ENCODE measurements at places on chromosomes 3 and 15.
A peak's percentile ranks its signal among the peaks of the same experiment; 100 is the strongest.

- no peak for DNase-seq
Observed at GRCh38 chr3:107465064-107465631, 57.6 kb upstream of the BBX start.

DNA sequence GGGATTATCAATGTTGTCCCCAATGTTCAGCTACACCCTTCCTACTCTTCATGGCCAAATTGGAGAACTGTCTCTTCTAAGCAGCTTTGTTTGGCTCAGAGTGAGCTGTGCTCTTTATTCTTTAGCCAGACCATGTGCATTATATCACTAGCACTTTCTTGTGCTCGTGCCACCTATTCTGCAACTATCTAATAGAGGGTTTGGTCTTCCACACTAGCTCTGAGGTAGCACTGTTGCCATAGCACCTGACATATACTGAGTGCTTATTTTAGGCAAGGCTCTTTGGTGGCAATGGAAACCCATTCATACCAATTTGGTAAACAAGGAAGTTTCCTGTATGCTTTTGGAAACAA is 394.3 kb upstream of the C2CD4B start:
- no peak for DNase-seq

GRCh38 chr15:41983221-41983620 is 10.9 kb upstream of the EHD4 start:
- DNase-seq, result no peak

GRCh38 chr15:83854950-83855707 is 201.2 kb downstream of the ADAMTSL3 start:
- no peak for DNase-seq

GRCh38 chr3:53850895-53851294 is 4.5 kb downstream of the IL17RB start:
- no peak for DNase-seq

DNA sequence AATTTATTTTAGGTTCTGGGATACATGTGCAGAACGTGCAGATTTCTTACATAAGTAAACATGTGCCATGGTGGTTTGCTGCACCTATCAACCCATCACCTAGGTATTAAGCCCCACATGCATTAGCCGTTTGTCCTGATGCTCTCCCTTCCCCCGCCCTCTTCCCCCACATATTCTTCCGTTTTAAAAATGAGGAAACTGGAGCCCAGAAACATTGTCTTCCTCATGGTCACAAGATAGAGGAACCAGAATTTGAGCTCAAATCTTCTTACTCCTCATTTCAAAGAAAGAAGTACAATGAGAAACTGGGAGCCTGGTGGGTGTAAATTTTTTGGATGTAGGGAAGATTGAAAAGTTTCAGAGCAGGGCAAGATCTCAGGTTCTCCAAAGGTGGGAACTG is 56.1 kb upstream of the USP3 start:
- no peak for DNase-seq

- no peak for DNase-seq
Observed at GRCh38 chr3:170107941-170108340, 70.1 kb downstream of the GPR160 start.

- DNase-seq, result peak; percentile 26
Observed at GRCh38 chr3:161371441-161372320, at the start of gene SPTSSB. Gene SPTSSB, minus strand, starts transcription at chr3:161371517. Its CDS starts 25,194 bp downstream, at chr3:161346323.

DNA sequence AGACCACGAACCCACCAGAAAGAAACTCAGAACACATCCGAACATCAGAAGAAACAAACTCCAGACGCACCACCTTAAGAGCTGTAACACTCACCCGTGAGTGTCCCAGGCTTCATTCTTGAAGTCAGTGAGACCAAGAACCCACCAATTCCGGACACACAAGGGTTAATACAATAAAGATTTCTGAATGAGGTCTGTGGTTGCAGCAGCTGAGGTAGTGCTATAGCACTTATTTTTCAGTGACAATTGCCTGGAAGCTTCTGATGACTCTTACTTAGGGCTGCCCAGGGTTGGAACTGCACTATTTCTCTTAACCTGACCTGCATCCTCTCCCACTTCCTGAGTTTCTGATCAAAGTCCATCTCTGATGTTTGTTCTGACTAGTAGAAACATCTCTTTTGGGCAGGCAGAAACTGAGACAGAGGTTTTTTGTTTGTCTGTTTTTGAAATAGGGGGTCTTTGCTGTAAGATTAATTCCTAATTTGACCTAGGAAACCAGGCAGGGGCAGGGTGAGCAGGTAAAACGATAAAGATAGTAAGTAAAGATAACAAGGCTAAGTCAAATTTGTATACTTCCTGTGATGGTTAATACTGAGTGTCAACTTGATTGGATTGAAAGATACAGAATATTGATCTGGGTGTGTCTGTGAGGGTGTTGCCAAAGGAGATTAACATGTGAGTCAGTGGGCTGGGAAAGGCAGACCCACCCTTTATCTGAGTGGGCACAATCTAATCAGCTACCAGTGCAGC is 169.1 kb downstream of the GAP43 start:
- DNase-seq, result peak; percentile 8

DNA sequence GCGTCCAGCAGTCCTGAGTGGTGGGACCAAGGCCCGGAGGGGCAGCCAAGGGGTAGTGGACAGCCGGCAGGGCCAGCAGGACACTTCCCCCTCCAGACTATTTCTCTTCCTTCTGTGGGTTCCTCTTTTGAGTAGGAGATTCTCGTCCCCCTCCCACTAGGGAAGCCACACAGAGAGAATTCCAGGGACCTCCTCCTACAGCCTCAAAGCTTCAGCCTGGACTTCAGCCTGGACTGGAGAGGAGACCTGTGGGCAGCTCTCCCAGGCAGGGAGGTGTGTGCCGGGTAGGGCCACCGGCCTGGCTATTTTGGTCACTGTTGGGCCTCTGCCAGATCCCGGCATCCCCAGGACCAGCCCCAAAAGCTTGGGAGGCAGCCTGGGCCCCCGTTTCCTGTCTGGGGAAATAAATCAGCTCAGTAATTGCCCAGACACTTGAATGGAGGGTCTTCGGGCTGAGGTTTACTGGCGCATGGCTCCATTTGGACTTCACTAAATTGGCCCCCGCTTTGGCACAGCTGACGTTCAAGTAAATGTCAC is 1.3 kb downstream of the SLC6A6 start:
- DNase-seq, result no peak

GRCh38 chr3:175346573-175347356 is 487.6 kb downstream of the NAALADL2 start:
- DNase-seq, result no peak

GRCh38 chr15:89835176-89835564 is 20.5 kb upstream of the ANPEP start:
- no peak for DNase-seq

GRCh38 chr3:58719684-58720083 is 53.1 kb upstream of the FAM3D start:
- DNase-seq, result no peak

DNA sequence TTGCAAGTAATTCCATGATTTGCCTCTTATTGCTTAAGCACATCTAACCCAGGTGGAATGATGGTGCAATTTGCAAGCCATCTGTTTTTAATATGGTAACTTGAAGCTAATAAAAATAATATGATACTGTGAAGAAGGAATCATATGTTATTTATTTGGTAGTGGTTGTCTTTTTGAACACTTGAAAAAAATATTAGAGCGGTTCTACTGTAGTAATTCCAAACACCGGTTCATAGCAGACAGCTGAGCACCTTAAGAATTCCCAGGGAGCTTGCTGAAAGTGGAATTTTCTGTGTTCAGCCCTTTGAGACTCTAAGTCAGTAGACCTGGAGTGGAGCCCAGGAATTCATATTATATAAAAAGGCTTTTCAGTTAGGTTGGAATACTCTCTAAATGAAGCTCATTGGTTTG is 687.4 kb downstream of the EDEM1 start:
- DNase-seq, result no peak

GRCh38 chr3:183560607-183561006 is 5.1 kb upstream of the KLHL6 start:
- DNase-seq, result no peak

GRCh38 chr3:95399585-95399984 is 1336.7 kb downstream of the NSUN3 start:
- DNase-seq, result no peak

- DNase-seq, result no peak
Observed at GRCh38 chr3:165839296-165840076, 2.3 kb upstream of the BCHE start.

DNA sequence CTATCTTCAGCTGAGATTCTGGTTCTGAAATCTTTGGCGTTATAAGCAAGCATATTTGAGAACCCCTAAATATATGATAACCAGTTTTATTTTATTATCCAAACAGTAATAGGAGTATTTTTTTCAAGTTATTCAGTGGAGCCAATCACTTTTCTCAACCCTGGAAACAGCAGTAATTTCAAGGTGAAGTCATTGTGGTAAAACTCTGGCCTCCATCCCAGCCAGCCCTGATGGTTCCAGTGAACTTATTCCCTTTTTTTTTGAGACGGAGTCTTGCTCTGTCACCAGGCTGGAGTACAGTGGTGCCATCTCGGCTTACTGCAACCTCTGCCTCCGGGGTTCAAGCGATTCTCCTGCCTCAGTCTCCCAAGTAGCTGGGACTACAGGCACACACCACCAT is 545.4 kb upstream of the IL12A start:
- DNase-seq, result no peak

GRCh38 chr3:53320697-53321096 is 26.6 kb downstream of the DCP1A start:
- DNase-seq, result no peak

- DNase-seq, result peak; percentile 88
Observed at GRCh38 chr15:52679232-52680040, at the start of gene ATOSA. Gene ATOSA, minus strand, starts transcription at chr15:52679388. Its CDS starts 1,367 bp downstream, at chr15:52678021.

DNA sequence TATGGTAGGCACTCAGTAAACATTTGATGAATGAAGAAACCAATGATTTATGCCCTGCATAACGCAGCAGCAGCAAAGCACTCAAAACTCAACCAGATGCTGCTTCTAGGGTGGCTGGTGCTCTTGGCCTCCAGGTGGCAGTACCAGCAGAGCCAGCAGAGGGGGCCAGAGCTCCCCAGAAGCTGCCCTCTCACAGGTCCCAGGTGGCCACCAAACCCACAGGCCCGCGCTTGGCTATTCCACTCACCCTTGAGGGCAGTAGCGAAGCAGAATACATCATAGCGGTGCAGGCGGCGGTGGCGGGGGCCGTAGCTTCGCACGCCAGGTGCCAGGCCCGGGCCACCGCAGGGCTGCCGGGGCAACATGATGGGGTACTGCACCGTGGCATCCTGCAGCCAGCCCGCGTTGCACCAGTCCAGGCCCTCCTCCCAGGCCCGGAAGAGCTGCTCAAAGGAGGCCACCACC is 16.6 kb downstream of the HAPLN3 start:
- no peak for DNase-seq

GRCh38 chr3:57335283-57335938 is 42.9 kb upstream of the ASB14 start:
- DNase-seq, result no peak

- DNase-seq, result no peak
Observed at GRCh38 chr3:46096781-46097180, 69.5 kb upstream of the XCR1 start.

- no peak for DNase-seq
Observed at GRCh38 chr15:63491116-63491827, 13.1 kb upstream of the USP3 start.

GRCh38 chr3:152454076-152454875 is 185.5 kb downstream of the MBNL1 start:
- no peak for DNase-seq

GRCh38 chr15:79682285-79682684 is 214.5 kb downstream of the MTHFS start:
- DNase-seq, result no peak

GRCh38 chr15:43132830-43133429 is 456 bp upstream of the TMEM62 start:
- no peak for DNase-seq

DNA sequence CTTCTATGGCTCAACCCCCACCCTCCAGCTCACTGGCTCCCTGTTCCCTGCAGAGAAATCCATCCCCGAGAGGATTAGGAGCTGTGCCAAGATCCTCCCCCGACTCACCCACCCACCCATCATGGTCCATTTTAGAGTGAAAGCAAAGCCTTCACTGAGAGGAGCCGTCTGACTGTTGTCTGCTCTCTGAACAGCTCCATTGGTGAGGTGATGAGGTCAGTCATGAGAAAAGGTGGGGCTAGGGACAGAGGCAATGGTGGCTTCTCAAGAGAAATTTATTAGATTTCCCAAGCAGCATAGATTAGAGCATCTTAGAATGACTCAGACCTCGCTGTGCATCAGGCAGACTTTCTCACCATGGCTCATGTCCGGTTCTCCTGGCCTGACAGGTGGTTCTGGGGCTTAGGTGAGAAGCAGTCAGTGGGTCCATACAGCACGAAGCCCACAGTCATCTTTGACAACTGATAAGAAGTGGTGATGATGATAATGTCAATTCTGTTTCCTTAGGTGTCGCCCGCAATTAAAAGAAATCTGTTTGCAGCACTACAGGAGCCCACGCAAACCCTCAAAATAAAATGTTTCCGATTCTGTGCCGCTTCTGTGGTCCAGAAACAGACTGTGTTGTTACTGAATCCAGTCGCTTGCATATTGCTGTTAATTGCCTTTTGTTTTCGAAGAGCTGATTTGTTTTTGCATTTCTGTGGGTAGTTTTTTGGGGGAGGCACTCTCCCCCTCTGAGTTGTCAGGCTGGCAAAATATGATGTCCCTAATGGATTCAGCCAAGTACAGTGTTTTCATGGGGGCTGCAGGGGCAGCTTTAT is 24.8 kb upstream of the RHO start:
- DNase-seq, result no peak

DNA sequence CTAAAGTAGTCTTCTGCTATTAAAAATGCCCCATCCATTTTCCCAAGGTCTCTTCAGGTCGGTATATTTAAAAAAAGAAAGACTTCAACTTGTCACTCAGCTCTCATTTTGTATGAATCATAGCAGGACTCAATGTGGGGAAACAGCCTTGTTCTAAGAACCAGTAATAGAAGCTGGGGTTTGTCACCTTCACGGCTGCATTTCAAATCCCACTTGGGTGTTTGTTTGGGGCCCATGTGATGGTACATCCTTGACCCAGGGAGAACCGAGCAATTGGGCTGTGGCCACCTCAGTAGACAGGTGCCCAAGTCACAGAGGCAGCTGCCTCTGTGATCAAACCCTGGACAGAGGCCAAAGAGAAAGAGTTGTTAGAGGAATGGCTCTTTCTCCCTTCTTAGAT is 70.3 kb upstream of the ARL8B start:
- DNase-seq, result no peak

Measured in effector CD4-positive, alpha-beta T cell (primary cell).